ENCODE measurements at places on chromosomes 5 and 9. TPM values are rescaled to one million over a fixed set of nuclear protein-coding genes. Genes with fewer than 3 reads are reported as not detected.
A peak's percentile ranks its signal among the peaks of the same experiment; 100 is the strongest.

GRCh38 chr5:160548949-160549645 lies 127.4 kb downstream of the PTTG1 start:
- peak; percentile 30 for DNase-seq

GRCh38 chr9:136046554-136046920 lies 48.6 kb downstream of the NACC2 start:
- no peak for DNase-seq

DNA sequence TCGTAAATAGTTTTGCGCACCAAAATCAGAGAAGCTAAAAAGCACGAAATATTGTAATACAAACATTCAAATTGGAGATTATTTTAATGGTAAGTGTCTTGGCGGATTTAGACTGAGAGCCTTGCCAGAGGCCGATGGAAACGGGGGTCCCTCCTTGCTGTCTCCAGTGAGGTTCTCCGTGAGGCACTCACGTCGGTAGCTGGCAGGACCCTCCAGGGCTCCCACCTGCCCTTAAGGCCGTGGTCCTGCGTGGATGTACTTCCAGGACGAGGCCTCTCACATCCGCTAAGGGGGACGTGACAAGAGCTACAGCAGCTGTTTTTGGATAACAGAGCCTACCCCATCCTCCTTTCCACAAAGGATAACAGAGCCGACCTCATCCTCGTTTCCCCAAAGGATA lies 7.9 kb downstream of the NKD2 start:
- no peak for DNase-seq

- DNase-seq, result peak; percentile 91
Observed at GRCh38 chr5:149561848-149562247, 10.6 kb upstream of the CSNK1A1 start.

GRCh38 chr5:43773478-43773844 lies 170.5 kb downstream of the NNT start:
- no peak for DNase-seq

The LECT2 gene
- total RNA-seq, result not detected

The AGXT2 gene
- total RNA-seq, result not detected
